Foreskin keratinocyte (primary cell): ENCODE measurements at places on chromosomes 1 and 21.
A peak's percentile ranks its signal among the peaks of the same experiment; 100 is the strongest.

DNA sequence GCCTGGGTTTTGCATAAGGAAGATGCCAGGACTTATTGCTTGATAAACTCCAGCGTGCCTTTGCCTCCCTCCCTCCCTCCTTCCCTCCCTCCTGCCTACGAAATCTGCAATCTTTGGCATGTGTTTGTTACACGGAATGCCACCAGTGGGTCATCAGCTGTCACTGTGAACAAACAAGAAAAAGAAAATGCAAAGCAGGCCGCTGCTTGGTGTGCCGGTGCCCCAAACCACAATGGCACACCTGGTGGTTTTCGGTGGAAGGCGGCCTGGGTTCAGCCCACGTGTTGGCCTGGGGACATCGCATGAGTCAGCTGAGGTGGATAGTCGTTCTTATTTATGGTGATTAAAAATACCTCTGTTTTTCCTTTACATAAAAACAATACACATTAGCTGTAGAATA is 16.3 kb upstream of the IFNLR1 start:
- DNase-seq, result no peak

DNA sequence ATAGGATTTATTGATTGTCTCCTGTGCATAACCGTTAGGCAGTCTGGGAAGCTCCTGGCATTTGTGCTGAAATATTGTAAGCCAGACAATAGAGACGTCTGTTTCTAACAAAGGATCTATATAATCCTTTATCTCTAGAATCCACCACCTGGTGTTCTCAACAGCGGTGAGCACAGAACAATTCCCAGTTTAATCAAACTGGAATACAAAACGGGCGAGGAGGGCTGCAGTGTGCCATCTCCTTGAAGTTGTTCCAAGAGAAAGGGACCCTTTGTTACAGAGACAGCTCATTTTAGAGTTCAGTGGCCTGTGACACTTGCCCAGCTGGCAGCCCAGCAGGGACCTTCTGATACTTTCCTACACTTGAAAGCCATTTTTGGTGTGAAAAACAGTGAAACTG is 162.8 kb upstream of the IVNS1ABP start:
- DNase-seq, result no peak

DNA sequence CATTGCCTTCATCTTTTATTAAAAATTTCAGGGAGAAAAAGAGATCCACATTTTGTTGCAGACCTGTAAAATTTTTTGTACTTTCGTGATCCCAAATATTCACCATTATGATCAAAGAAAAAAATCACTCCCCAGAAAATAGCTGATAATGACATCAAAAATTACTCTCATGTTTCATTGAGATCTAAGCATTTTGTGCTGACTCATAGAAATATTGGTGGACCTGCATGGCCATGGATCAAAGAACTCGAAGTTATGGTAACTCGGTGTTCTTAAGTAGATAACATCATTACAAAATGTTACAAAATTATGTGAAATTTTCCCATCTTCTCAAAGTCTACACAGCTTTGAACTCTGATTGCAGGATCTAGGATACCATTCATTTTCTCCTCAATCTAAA is 135.8 kb downstream of the PTGER3 start:
- DNase-seq, result no peak

DNA sequence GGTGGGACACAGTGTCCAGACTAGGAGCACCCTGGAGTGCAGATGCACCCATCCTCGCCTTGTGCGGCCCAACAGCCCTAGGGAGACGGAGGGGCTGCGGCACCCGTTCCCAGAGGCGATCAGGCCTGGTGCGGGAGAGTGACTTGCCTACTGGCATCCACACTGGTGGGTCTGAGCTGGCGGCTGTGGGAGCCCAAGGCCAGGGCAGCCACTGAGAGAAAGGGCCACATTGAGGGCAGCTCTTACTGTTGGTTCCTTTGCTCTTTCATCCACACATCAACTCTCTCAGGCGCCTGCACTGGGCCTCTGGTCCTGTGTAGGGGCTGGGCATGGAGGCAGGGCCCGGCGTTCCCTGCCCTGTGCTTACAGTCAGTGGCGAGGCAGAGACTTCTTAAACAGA is 8.6 kb downstream of the PODN start:
- DNase-seq, result no peak

DNA sequence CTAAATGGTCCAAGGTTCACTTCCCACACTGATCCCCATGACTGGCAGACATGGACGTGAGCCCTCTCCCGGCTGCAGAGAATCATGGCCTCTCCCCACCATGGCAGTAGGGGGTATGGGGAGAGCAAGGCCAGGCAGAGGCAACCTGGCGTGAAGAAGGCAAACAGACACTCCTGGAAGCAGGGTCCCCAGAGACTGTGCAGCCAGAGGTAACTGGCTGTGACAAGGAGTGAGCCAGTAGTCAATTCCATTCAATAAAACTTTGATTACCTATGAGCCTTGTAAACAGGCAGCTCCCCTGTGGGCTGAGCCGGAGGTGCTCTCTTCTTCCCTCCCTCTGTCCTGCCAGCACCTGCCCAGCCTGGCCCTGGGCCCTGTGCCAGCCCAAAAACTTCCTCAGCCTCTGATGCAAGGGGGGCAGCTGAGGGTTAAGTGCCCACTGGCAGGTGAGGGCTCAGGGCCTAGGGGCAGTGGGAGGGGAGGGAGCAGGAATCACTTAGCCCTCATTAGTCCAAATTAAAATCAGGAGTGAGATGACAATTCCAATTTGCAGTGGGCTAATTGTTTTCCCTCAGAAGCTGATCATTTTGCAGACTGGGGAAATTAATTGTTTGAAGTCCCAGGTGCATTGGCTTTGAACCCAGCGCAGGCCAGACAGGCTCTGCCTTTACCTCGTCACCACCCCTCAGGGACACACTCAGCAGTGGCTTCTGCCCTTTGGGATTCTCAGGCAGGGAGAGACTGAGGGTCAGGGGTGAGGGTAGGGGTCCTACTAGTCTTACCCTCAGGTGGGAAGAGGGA is 35.6 kb downstream of the LRRN2 start:
- no peak for DNase-seq

DNA sequence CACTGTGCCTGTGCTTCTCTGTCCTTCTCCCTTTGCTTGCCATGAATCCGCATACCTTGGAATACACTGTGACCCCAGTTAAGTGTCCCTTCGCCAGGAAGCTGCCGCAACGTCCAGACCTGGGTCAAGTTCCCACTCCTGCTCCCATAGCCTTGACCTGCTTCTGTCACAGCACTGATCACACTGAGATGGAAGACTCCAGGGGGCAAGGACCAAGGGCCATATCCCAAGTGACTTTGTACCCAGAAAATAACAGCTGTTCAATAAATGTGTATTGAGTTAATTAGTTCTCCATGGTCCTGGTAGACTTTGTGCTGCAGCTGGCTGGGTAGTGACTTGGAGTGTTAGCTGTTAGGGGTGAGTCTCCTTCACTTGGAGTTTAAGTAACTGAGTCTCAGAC is 25.8 kb downstream of the SLC5A9 start:
- no peak for DNase-seq

GRCh38 chr1:22976127-22976460 is 3.4 kb upstream of the LACTBL1 start:
- DNase-seq, result no peak

DNA sequence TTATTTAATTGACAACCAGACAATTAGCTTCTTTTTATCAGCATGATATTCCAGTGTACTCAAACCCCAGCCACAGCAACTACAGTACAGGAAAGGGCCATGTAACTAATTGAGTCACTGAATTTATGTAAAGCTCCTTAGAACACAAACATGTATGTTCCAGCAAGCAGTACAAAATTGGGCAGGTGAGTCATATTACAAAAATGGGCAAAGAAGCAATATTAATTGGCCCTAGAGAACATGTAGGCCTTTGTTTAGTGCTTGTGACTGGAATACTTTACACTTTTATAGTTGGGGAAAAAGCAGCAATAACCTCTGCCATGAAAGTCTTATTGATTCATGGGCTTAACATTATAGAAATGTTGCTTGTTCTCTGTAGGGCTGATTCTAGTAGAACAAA is 31.8 kb downstream of the CLEC20A start:
- peak; percentile 94 for DNase-seq
